ENCODE measurements at places on chromosomes 12 and 14.

DNA sequence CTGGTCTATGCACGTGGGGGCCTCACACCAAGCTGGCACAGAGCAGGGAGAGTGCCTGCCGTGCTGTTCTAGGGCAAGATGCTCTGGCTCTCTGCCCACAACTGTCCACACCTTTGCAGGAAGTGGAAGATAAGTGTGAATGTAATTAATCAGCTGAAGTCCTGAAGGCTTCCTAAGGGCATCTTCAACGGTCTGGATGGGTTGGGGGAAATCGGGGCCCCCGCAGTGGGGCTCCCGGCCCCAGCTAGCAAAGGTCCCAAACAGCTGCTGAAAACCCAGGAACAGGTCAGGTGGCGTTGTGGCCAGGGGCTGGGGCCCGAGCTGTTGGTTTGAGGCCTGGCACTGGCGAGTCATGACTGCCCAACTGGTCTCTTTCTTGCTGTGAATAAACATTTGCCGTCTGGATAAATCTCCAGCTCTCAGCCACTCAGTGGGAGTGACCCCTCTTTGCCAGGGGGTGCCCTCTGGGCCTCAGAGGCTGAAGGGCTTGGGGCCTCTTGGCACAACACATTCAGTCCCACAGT, 6.7 kb upstream of the SLC25A29 start:
- no peak for DNase-seq

DNA sequence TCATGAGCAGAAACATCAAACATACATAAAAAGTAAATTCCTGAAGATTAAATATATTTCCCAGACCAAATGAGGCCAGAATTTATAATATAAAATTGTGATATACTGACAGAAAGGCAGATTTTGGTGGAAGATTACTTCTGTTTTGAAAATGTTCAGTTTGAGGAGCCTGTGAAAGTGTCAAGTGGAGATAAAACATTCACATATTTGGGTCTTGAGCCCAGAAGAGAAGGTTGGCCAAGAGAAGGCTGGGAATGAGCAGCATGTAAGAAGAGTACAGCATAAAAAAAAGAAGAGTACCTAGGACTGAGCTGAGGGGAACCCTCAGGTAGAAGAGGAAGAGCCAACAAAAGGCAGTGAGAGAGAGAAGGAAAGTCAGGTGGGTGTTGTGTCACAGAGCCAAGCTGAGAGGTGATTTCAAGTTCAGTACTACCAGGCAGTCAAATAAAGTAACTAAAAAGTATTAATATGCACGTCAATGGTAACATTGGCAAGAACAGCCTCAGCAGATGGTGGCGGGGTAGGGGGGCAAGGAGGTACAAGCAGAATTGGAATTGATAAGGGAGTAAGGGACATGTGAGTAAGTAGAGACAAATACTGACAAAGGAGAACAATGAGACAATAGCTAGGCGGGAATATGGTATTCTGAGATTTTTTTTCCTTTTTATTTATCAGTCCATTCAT, 120.7 kb upstream of the TTC7B start:
- no peak for DNase-seq

DNA sequence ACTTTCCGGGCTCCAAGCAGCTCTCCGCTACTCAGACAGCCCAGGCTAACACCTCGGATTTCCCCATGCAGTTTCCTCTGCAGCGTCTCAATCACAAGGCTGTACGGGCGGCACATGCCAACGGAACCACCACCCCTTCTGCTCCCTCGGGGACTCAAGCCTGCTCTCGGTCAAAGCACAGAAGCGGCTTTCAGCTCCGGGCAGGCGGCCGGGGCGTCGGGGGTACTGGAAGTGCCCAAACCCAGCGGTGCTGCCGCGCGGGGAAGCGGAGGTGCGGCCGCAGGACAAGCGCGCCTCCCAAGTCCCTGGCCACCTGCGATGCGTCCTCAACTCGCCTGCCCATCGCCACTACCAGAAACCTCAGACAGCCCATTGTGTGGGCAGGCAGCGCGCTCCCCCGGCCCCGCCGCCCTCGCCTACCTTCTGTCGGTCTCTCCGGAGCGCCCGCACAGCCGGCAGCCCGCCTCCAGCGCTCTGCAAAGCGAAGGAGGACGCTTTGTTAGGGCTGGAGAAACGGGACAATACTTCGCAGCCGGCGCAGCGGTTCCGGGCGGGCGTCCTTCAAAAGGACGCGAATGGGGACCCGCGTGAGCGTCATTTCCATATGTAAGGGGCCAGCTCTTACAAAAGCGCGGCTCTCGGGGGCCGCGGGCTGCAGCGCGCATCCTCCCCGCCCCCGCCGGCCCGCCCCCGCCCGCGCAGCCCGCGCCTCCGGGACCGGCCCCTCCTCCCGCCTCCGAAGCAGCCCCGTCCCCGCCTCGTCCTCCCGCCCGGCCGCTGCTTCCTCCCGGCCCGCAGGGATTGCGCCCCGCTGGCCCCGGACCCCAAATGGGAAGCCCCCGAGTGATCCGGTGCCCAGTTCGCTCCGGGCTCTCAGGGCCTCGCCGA, 674 bp downstream of the NIN start:
- DNase-seq = peak; percentile 55

DNA sequence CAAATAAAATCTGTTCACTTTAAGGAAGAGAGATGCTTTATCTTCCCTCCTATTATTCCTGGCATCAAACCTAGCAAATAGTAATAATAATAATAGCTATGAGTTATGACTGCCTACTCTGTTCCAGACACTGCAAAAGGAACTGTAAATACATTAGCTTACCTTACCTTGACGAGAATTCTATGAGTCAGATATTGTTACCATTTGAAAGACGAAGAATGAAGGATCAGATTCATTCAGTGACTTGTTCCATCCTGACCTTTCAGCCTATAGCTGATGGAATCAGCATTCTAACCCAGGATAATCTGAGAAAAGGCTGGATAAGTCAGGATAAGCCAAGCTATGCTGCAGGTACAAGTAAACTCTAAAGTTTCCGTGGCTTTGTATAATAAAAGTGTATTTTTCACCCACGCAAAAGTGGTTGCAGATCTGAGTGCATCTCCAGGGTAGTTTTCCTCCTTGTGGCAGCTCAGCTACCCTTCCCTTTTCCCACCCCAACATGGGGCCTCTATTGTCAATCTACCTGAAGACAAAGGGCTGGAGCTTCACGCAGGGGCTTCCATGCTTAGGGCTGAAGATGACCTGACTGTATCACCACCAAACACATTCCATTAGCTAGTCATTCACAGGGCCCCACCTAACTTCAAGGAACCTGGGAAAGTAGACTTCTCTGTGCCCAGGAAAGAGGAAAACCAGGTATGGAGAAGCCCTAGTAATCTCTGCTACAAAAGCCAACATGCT, 57.2 kb upstream of the CCND2 start:
- DNase-seq = no peak

GRCh38 chr12:89481213-89481914, 43.2 kb downstream of the GALNT4 start:
- DNase-seq = no peak

Data from dermis blood vessel endothelial cell (primary cell).